Fibroblast of skin of scalp (primary cell): ENCODE measurements at places on chromosomes 4 and X.

GRCh38 chrX:16307950-16308349, 140.7 kb downstream of the MAGEB17 start:
- no peak for DNase-seq

DNA sequence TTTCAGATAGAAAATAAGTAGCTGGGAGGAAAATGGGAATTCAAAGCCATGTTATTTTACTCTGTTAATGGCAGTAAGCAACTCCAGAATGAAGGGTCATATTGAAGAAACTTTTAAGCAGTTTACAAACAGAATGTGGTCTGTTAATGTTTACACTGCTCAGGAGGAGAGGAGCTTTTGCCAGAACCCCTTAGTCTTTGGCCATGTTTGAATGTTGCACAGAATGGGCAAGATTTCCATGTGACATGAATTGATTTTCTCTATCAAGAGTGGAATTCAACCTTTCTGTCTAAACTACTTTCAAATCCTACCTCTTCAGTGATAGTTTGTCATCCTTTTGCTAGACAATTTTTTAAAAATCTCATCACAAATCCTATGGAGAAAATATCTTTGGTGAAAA, 115.8 kb upstream of the DGKK start:
- no peak for DNase-seq

DNA sequence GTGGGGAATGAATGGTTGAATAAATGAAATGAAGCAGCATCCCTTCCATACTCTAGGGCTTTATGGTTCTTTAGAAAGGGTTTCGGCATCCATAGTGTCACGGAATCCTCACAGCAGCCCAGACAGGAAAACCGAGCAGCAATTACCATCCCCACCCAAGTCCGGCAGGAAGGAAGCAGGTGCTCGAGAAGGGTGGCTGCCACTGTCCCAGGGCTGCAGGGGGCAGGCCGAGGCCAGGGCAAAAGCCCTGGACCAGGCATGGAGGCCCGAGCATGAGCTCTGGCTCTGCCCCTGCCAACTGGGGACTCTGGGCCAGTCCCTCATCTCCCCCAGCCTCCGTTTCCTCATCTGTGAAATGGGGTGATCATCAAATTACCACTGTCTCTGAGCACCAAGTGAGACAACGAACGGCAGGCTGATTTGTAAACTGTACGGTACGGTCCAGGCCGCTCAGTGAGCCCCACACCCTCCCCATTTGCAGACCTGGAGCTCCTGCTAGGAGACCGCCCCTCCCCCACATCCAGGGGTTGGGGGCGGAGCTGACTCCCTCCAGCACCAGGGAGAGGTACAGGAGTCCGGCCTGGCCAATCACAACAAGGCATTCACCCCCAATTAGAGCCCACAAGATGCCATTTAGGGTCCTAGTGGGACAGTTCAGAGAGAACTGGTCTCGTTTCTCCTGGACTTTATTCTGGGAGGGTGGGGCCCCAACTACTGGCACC, 100.4 kb downstream of the WFS1 start:
- no peak for DNase-seq

DNA sequence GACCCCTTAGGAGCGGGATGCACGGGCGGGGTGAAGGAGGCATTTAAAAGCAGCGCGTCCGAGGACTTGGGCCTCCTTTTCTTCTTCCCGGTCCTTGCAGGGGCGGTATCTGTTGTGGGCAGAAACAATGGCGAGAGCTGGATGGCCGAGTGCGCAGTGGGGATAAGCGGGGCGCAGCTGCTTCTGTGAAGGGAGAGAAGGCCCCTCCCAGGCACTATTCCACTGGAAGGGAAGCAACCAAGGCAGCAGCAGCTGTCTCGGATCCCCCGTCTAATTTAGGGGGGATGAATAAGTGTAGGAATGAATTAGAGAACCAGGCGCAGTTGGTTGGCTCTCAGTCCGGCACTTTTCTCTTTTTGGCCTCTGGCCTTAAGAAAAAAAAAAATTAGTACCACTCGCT, 995 bp downstream of the SMARCA5 start:
- DNase-seq, result peak; percentile 36

DNA sequence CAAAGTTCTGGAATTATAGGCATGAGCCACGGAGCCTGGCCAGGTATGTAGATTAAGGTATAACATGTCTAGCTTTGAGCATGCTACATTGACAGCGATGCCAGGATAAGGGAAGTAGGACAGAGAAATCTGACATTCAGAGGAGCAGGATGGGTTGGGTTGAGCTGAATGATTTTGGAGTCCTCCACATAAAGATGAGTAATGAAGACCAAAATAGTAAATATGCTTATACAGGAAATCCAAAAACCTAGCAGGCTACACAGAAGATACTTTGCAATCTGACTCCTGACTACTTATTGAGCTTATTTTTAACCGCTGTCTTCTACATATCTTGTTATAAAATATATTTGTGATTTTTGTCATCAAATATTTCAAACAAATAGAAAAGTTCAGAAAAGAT, 69.7 kb downstream of the PDGFC start:
- peak; percentile 26 for DNase-seq

- no peak for DNase-seq
These were observed 79.9 kb downstream of the TRPC5OS start for GRCh38 chrX:111955901-111956300.

DNA sequence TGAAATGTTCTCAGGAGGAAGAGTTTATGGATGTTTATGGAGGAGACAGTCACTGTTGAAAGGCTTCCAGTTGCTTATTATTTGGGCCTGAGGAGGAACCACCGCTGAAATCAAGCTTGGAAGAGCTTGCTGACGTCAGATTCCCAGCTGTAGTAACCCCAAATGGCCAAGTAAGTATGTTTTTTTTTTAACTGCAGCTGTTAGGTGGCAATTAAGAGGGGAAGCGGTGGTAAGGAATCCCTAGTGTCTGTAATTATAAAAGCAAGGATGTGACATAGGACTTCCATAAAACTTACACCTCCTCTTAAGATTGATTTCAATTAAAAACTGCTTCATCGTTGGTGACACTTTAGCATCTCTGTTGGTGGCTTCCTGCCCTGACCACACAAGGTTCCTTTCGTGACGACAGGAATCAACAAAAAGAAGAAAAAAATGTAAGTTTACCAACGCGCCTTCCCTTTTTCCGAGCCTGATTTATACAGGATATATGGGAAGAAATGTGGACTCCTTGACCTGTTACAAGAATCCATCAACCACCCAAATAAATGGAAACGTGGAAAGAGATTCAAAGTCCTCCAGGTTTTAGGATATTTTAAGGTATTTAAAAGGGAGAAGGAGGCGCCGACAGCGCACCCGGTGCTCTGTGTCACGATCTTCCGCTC, 884 bp downstream of the RELL1 start:
- DNase-seq, result peak; percentile 43

DNA sequence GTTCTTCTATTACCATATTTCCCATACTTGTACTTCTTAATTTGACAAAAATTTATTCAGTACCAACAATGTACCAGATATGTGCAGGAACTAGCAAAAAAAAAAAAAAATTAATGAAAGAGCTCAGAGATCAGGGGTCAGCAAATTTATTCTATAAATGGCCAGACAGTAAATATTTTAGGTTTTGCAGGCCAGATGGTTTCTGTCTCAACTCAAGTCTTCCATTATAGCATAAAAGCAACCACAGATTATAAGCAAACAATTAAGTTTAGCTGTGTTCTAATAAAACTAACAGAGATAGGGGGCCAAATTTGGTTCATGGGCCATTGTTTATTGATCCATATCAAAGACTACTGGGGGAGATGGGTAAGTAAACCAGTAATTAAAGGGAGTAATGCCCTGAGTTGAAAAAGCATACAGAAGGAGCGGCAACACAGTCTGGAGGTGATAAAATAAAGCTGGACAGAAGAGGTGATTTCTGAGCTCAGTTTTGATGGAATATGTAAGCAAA, 19.3 kb downstream of the NEK1 start:
- no peak for DNase-seq

- peak; percentile 22 for DNase-seq
These were observed 707 bp upstream of the UNC5C start for GRCh38 chr4:95549246-95550114.

DNA sequence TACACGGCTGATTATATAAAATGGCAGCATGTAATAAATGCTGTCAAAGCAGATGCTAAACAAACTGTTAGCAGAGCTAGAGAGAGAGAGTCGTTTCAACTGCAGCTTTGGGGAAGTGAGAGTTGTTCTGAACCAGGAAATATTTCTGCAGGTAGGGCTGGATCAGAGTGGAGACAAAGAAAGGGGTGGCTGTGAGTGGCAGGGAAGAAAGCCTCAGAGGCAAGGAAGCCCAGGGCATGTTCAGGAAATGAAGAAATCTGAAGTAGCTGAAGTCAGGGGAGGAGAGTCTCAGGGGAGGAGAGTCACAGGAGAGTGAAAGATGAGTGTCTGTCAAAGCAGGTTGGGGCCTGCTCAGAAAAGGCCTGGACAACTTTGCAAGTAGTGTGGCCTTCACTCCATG, 48.4 kb upstream of the RPS6KA3 start:
- DNase-seq, result no peak

DNA sequence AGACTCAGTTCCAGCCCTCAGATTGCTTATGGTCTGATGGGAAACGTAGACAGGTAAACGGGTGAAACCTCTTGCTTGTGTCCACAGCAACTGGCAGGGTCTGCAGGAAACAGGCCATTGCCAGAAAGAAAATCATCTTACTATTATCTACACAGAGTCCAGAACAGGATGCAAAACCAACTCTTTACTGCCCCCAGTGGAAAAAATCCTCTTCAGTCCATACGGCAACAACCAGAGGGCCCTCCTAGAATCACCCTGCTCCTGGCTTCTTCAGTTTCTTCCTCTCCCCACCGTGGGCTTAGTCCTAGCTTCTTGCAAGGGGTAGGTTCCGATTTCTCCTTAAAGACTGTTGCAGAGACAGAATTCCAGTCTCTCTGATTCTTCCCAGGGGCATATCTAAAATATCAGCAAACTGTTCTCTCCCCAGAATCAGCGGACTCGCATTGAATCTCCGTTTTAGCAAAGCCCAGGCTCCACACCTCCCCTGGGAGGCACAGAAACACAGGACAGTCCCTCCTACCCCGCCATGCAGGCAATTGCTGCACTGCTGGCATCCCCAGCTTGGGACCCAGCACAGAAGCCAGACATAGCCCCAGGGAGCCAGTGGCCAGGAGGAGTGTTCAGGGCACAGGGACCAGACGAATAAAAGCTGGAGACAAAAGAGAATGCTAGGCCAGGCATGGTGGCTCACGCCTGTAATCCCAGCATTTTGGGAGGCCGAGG, 41.0 kb upstream of the SH3RF1 start:
- DNase-seq, result peak; percentile 66

DNA sequence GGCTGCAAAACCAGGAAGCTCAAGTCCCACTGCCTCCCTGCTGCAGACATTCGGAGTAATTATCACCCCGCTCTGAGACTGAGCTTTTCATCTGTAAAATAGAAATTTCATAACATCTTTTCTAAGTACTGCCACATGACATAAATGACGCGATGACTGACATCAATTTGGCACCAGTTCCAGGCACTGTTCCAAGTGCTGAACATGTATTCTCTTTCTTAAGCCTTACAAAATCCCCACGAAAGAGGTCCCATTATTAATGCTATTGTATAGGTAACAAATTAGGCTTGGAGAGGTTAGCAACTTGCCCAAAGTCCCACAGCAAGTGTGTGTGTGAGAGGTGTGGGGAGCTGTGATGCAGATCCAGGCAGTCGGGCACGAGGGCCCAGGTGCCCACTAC, 56.4 kb downstream of the SLC2A9 start:
- no peak for DNase-seq

DNA sequence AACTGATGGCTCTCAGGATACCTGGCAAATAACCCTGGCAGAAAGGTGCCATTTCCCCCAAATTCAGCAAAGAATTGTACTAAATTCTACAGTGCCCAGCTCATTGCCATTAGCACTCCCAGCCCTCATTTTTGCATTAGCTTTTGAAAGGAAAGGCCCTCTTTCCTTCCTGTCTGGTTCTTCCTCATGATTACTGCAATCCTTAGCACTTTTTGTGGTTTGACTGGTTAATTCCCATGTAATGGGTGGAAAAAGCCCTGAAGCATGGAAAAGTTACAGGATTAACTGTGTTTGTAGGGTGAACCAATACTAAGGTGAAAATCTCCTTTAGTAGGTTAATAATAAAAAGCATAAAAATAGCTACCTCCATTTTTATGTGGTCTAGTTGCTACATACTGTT, 139.5 kb downstream of the NPNT start:
- DNase-seq, result no peak

GRCh38 chr4:179595671-179596410, 2153.6 kb upstream of the AGA start:
- DNase-seq, result no peak

GRCh38 chrX:140815868-140816267, 106.3 kb downstream of the LINC00632 start:
- peak; percentile 29 for DNase-seq

DNA sequence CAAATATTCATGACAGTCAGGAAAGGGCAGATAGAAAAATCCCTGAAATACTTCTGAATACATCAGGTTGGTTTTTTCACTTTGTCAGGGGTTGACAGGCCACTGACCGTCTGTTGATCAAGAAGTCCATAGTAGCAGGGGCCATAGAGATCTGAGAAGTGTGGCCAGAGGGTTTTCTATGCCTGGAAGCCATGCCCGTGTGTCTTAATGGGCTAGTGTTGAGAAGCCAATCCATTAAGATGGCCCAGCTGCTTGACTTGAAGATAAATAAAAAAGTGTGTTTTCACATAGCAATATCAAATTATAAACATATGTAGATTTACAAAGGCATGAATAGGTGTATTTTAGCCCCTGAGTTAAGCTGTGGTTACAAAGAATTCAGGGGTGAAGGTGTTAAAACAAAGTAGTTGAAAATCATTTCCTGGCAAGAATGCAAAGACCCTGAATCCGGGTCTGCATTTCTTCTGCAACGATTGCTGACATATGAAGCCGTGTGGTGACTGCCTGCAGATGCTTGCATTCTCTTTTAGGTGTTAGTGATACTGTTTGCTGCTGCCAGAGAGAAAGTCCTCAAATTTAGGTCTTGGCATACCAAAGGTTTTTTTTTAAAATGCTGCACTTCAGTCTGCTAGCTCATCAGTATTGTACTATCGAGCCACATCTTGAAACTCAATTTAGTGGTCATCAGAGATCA, 9.3 kb upstream of the LIMCH1 start:
- no peak for DNase-seq

- DNase-seq, result no peak
These were observed 27.7 kb downstream of the MAML3 start for GRCh38 chr4:140126261-140126660.

- no peak for DNase-seq
These were observed 47.8 kb upstream of the CLNK start for GRCh38 chr4:10732235-10732913.
